ENCODE measurements at places on chromosomes 2 and 18.

GRCh38 chr2:38000485-38001222 is 75.3 kb downstream of the CYP1B1 start:
- no peak for DNase-seq

GRCh38 chr2:99495115-99495860 is 5.5 kb upstream of the REV1 start:
- DNase-seq: no peak

GRCh38 chr2:98509542-98510321 is 65.1 kb downstream of the INPP4A start:
- DNase-seq: no peak

- no peak for DNase-seq
Measured at GRCh38 chr2:213147538-213147937, 3.9 kb downstream of the IKZF2 start.

DNA sequence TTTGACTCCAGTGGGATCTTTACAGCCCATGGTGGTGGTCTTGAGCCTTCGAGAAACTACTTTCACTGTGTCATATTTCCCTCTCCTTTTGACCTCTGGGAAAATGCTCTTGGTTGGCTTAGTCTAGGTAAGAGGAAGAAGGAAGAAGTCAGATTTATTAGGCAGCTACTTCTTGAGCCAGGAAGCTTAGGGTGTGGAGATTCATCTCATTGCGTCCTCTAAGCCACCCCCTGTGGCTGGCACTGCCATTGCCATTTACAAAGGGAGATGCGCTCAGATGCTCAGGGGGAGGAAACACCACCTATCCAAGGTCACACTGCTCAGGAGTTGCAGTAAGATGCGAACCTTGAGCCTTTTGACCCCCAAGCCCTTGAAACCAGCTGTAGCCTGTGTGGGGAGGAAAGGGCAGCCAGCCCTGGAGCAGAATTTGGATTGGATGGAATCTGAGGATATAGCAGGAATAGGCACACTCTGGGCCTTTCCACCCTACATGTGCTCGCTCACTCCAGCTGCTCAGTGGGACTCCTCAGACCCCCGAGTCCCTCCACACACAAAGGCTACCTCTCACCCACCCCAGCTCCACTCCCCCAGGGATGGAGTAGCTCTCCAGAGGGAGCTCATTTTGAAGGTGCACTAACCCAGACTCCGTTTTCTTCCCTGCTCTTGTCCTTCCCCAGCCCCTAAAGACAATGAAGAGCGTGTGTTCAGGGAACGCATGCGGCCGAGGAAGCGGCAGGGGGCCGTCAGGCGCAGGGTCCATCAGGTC is 321.3 kb upstream of the EPAS1 start:
- DNase-seq: no peak

DNA sequence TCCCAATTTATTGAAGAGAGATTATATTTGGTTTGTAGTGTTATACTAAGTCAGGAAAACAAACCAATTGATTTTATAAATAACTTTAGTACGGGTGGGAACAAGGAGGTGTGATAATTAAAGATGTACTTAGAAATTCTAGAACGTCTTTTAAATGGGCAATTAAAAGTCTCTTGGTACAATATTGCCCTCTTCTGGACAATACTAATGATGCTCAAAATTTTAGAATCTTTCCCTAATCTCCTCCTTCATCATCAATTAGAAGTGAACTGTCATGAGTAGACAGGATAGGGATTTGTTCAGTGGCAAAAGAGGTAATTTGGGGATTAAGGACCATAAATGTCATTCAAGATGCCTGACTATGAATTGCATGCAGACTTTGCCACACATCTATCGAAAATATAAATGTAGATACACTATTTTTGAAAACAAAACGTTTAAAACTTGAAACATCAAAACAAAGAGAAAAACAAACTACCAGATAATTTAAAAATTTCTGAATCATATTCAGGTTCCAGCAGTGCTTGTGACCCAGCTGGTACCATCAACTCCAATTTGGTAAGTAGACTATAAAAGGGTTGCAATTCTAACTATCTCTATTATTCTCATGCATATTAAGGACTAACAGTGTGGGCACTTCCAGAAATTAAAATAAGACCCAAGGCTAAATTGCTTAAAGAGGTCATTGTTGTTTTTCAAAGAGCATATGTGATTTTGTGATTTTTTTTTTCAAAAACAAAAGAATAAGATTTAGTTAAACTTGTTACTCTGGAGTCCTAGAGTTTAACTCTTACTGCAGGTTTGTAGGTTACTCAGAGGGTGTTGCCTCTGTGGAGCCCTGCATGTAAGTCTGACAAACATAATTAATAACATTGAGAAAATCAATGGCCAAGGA is 123.5 kb downstream of the LAMA3 start:
- peak; percentile 6 for DNase-seq

DNA sequence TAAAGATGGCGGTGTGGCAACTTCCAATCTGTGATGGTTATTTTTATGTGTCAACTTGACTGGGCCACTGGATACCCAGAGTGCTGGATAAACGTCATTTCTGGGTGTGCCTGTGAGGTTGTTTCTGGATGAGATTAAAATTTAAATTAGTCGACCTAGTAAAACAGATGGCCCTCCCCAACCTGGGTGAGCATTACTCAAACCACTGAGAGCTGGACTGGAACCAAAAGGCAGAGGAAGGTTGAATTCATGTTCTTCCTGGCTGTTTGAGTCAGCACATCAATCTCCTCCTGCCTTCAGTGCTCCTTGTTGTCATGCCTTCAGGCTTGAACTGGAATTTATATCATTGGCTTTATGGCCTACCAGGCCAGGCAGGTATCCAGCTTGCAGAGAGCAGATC is 190.8 kb upstream of the RGPD4 start:
- DNase-seq: no peak

DNA sequence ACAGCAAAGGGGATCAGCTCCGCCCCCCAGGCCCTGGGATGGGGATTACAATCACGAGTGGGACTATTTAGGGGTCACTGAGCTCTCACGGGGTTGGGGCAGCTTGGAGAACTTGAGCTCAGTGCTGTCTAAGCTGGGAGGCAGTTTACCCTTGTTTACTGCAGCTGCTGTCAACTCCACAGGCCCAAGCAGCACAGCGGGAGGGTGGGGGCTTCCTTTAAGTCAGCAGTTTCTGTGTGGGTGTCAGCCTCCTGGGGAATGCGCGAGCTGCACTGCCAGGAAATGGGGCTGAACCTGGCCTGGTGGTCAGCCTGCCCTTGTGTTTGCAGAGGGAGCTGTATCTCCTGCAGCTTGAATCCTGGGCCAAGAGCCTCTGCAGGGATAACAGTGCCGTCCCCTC is 29.8 kb downstream of the TOGARAM2 start:
- DNase-seq: no peak

DNA sequence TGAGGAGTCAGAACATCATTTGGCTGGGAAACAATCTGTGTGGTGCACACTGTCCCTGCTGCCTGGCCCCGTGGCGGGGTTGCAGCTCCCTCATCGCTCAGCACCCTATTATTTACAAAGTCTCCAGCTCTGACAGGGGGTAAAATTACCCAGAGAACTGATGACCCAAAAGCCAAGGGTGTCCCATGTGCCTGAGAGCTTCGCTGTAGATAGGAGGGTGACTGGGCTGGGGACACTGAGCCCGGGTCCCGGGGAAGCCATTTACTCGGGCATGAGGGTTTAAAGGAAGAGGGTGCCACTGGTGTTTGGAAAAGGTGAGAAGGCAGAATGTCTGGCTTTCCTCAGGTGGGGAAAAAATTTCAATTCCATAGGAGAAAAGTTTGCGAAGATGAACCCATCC is 48.2 kb upstream of the EML6 start:
- DNase-seq: no peak

DNA sequence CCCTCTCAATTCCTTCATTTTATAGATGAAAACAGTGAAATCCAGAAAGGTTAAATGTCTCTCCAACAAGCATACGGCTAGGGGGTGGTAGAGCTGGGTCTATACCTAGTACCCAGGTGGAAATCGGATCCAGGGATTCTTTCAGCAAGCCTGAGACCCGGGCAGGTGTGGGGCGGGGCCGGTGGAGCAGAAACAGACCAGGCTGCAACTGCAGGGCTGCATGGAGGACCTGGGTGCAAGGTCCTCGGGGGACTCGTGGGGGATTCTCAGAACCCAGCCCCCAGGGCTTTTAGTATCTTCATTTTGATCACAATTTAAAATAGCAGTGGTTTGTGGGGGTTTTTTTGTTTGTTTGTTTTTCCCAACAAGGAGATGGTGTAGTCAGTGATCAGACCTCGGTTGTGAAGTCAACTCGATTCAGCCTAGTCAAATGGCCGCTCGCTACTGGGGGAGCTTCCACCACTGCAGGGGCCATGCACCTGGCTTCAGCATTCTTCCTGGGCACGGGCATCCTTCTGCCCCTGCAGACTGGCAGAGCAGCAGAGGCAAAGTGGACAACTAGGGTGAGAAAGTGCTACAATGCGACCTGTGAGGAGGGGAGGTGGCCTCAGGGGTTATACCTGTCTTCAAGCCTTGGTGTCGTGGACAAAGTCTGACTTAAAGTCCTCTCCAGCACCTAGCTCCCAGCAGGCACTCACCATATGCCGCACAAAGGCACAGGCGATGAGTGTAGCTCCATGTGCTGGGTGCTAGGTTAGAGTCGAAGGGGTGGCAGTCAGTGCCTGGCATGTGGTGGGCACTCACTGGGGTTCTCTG is 46.3 kb downstream of the GORASP2 start:
- no peak for DNase-seq

- DNase-seq: no peak
Measured at GRCh38 chr2:162308747-162309503, 9.6 kb downstream of the IFIH1 start.

DNA sequence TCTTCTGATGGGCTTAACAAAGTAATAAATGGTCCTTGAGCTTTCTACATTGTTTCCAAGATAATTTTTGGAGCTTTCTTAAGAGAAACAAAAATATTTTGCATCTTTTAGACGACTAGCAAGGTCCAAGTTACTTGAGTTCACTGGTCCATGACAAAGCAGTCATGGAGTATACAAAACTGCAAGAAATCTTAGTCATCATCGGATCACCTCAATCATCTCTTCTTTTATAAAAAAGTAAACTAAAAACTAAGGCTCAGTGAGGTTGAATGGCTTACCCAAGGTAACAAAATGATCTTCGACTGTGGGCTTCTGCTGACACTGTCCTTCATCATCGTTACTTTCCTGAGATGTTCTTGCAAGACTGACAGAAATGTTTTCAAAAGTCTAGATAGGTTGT is 11.9 kb downstream of the FIGN start:
- DNase-seq: no peak

DNA sequence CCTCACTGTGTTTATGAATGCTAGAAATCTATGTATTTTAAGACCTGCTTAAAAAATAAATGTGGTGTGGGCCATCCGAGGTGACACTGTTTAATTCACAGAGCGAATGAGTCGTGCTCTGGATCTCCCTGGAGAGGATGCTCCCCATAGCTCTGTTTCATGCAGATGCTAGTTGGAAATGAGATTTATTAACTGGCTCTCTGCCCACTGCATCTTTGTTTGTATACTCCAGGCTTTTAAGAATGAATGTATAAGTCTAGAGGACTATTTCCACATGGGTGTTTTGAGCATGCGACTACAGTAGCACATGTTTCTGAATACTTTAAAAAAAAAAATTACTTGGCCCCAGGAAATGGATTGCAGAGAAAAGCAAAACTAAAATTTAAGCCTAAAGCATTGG is 3.9 kb downstream of the MAPRE2 start:
- no peak for DNase-seq

GRCh38 chr2:186594001-186594722 is 4.3 kb downstream of the ITGAV start:
- DNase-seq: no peak

DNA sequence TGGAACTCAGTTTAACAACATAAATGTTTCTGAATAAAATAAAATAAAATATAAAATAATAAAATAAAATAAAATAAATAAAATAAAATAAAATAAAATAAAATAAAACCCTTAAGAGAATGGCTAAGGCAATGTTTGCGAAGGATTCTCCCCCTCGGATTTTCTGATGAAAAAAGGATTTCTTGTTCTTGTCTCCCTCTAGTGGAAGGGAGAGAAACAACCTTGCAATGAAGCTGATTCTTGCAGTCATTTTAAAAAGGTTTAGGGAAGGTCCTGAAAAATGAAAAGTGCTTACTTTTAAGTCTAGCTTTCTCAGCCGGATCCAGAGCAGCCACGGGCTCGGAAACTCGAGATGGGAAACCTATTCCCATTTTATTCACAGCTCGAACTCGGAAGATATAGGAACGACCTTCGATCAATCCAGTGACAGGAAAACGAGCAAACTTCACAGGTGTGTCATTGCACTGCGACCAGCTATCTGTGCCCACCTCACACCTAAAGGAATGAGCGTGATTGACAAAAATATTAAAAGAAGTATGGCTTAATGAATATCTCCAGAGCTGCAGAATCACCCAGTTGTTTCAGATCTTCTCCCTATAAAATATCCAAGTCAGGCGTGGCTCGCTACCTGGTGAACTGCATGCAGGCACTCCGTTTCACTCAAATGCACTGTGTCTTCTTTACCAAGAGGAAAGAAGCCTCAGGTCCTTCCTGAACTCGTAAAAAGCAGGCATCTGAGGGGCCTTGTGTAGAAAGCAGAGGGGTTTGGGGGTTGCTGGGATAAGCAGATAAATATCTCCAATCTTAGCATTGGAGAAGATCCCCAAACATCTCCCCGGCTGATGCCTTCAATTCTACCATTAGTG is 68.1 kb downstream of the MYOM1 start:
- no peak for DNase-seq

GRCh38 chr2:128879161-128879560 is 560.5 kb upstream of the HS6ST1 start:
- no peak for DNase-seq

- no peak for DNase-seq
Measured at GRCh38 chr18:67199993-67200617, 316.4 kb downstream of the DSEL start.

DNA sequence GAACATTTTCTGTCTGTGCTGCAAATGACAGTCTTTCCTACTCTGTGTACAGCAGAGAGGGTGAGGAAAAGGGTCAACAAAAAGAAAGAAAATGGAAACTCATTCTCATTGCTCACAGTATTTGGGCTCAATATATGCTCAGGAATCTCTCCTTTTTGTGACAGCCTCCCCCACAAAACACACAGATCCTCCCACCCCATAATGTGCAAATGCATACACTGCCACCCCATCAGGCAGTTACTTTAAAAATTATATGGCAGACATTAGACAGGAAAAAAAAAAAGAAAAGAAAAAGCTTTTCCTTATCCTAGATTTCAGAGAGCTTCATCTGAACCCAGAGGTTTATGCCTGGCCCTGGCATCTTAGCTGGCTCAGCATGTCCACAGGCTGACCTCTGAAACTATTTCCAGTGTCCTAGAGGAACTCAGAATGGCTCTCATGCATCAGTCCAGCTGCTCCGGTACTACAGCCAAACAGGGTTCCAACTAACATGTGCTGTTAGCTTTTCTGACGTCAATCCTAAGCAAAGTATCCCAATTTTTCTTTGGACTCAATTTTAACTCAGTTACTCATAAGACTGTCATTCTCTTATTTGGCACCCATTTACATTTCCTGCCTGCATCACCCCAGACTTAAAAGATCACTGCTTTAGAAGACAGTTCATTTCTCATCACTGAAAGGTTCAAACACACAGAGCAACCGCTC is 105.9 kb downstream of the RBMS1 start:
- no peak for DNase-seq

GRCh38 chr2:128612628-128613027 is 294.0 kb upstream of the HS6ST1 start:
- DNase-seq: no peak

All from T47D (cell line).